ENCODE measurements at places on chromosomes 6 and 20.

GRCh38 chr6:30154709-30155519 lies 6.1 kb downstream of the TRIM10 start:
- no peak for DNase-seq

DNA sequence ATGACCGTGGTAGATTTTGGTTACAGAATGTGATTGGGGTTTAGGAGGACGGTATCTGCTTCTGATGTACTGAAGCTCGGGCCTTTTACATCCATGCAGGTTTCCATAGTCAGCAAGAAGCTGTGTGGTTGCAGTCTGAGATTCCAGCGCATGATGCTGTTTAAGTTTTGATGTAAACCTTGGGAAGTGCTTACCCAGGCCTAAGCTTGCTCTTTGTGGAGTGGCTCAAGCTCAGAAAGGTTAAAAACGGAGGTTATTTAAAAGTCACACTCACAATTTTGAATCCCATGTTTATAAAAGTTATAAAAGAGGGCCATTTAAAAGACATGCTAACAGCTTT lies 121.4 kb downstream of the TIAM2 start:
- DNase-seq = no peak

DNA sequence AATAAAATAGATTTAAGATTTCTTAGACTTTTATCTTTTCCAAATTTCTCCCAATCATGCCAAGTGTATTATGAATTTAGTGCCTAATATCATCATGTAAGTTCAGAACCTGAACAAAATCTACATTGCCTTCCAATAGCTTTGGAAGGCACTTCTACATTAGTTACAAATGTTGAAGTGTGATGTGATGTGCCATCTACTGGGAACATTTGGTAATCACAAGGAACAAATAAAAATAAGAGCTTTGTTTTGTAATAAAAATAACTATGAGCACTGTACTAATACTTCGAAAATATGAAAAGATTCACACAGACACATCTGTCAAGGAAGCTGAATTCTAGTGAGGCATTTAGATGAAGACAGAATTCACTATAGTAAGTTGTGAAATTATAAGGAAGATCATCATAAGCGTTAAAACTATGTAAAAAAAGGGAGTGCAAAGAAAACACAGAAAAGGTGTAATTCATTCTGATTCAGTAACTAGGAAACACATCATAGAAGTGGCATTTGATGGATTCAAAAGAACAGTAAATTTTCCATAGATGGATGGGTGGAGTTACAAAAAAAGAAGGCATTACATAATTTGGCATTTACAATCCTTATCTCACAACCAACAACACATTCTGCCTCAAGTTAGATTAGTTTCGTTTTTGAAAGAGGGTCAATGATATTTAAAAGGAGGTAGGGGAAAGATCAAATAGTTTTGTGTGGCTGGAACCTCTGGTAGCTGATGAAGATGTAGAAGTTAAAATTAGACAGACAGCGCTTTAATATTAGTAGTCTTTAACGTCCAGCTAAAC lies 161.0 kb downstream of the ASCC3 start:
- DNase-seq = no peak

GRCh38 chr6:89251170-89251569 lies 34.0 kb upstream of the GABRR1 start:
- DNase-seq = no peak

GRCh38 chr6:14811775-14812428 lies 434.0 kb upstream of the JARID2 start:
- DNase-seq = no peak

DNA sequence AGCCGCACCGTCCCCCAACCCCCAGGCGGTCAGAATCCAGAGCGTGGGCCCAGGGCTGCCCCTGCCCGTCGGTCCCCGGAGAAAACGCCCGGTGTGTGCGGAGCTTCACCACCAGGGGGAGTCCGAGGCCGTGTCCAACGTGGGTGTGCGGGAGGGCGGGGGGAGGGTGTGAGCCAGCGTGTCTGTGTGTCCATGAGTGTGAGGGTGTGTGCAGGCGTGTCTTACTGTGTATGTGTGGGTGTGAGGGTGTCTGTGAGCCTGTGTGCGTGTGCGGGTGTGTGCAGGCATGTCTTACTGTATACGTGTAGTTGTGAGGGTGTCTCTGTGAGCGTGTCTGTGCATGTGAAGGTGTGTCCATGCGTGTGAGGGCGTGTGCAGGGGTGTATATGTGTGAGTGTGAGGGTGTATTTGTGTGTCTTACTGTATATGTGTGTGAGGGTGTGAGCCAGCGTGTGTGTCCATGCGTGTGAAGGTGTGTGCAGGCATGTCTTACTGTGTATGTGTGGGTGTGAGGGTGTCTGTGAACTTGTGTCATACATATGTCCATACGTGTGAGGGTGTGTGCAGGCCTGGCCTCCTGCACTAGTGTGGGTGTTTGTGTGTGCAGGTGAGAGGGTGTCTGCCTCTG lies 24.6 kb upstream of the GATA5 start:
- peak; percentile 71 for DNase-seq

DNA sequence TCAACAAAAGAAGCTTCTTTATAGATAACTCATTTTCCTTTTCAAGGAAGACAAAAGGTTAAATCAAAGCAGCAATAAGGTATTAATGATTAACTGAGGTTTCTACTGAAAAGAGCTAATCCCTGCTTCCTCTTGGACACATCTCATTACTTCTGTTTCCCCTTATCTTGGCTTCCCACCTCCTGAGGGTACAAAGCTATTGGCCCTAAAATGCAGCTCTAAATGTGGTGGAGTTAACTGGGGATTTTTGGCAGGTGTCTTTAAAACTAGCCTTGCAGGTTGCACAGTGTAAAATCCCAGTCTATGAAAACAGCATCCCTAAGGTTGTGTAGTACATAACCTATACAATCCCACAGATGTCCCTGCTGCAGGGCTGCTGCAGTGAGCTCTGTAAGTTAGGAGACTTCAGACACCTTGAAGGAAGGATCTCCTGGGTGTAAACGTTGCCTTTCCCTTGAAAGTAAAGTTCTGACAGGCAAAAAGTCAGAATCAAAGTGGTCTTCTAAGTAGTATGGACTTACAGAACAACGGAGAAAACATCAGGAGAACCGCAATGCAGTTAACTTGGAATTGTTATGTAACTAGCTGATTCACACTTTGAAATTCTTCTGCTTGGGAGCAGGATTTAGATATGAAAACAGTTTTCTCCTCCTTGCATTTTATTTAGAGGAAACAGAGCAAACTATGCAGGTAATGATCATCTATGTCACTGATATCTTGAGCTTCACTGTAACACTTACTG lies 71.7 kb upstream of the TRAF3IP2 start:
- no peak for DNase-seq

- DNase-seq = no peak
Measured at GRCh38 chr6:116514111-116514510, 2.7 kb downstream of the CALHM5 start.

- no peak for DNase-seq
Measured at GRCh38 chr6:66516377-66516776, 809.4 kb upstream of the EYS start.

GRCh38 chr20:21006611-21007010 lies 99.5 kb downstream of the LINC00237 start:
- no peak for DNase-seq

DNA sequence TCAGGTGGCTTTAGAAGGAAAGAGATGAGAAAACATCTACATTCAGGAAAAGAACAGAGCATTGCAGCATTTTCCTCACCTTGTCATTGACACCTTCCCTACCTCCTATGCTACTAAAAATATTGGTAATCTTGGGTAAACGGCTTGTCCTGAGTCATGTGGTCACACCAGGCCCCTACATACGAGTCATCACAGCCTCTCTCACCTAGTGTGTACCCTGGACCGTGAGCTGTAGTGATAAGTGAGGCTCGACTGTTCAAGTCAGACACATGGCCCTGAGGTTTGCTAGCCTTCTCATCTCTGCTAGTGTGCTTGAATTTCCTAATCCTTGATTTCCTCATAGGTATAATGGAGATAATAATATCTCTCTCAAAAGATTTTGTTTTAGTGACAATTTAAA lies 29.6 kb upstream of the TMEM244 start:
- no peak for DNase-seq

DNA sequence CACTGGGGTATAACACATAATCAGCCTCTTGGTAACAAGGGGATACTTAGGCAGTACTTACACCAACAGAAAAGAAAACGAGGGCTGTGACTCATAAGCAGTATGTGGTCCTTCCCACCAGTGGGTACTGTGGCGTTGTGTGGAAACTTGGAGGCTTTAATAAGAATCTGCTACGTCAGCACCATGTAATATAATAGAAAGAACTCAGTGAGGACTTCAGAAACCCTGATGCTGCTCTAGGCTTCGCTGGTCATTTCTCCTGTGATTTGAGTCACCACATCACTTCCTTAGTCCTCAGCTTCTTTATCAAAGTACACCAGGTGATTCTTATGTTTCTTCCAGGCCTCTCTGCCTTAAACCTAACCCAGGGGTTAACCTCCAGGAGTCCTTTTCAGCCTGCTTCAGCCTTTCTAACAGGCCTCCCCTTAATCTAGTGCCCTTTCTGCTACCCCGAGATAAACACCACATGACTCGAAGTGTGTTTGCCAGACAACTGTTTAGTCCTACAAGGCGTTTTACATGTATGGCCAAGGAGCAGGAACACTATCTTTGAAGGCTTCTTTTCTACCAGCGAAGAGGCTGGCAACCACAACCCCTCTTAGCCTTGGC lies 68.5 kb downstream of the FYN start:
- DNase-seq = peak; percentile 61

GRCh38 chr6:72271531-72271930 lies 350.3 kb upstream of the KCNQ5 start:
- no peak for DNase-seq

- DNase-seq = no peak
Measured at GRCh38 chr6:17846762-17847161, 140.0 kb upstream of the NUP153 start.

GRCh38 chr6:39068391-39068790 lies 19.8 kb downstream of the GLP1R start:
- DNase-seq = no peak

- DNase-seq = no peak
Measured at GRCh38 chr6:20669571-20670314, 135.5 kb downstream of the CDKAL1 start.

- DNase-seq = no peak
Measured at GRCh38 chr6:13413900-13414555, 73.4 kb downstream of the GFOD1 start.

DNA sequence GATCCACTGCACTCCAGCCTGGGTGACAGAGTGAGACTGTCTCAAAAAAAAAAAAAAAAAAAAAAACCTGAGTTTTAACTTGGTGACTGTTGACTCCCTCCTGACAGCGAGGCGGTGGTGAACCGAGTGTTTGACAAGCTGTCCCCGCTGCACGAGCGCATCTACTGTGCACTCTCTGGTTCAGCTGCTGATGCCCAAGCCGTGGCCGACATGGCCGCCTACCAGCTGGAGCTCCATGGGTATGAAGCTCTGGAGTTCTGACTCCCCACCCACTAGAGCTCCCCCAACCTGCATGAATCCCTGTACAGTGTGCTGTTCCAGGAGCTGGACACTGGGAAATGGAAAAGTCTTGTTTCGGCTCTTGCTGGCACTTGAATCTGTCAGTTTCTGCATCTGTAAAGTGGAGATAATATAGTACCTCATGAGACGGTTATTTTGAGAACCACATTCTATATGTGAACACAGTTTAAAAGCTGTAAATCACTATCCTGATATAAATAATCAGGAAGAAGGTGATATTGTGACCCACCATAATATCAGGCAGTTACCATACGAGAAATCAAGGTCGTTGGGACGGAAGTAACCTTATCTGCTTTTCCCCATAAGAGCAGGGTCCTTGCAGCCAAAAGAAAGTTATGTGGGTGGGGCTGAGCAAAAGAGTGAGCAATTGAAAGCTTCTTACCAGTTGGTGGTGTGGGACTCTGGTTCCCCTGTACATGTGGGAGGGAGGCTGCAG lies 3.3 kb downstream of the PSMB9 start:
- DNase-seq = no peak

DNA sequence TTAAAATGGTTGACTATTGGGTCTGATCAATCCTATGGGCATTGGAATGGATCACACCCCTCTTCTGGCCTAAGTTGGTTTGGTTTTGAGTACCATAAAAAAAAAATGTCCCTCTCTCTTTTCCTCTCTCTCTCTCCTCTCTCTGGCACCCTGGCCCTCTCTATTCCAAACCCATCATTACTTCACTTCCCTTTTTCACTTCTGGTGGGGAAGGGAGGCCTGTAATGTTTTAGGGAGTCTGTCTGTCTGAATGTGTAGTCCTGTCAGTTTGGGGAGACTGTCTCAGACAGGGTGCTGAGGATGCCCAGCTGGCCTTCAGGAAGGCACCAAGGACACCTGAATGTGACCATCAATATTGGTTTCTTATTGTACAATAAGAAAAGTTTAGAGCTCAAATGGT lies 165.8 kb downstream of the CD24 start:
- no peak for DNase-seq

DNA sequence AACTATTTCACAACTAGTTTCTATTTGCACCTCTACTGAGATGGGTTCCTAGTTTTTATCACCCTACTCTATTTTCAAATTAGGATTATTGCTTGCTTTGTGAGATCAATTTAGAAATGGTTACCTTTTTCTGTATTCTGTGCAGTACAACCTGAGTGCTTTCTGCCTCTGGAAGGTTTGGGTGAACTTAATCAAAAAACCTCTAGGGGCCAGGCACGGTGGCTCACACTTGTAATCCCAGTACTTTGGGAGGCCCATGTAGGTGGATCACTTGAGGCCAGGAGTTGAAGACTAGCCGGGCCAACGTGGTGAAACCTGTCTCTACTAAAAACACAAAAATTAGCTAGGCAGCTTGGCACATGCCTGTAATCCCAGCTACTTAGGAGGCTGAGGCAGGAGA lies 63.3 kb downstream of the SCAF8 start:
- no peak for DNase-seq

DNA sequence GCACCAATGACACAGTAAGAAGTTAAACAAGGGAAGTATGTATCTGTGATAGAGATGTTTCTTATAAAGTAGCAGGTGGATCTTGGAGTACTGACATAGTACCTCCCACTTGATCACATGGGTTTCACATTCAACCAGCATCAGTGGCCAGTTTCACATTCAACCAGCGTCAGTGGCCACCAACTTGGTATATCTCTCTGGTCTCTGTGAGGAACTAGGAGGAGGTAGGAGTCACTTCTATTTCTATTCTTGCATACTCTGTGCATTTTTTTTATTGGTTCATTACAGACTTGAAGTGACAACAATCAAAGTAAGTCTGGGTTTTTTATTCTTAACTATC lies 200.3 kb upstream of the SIM1 start:
- no peak for DNase-seq

DNA sequence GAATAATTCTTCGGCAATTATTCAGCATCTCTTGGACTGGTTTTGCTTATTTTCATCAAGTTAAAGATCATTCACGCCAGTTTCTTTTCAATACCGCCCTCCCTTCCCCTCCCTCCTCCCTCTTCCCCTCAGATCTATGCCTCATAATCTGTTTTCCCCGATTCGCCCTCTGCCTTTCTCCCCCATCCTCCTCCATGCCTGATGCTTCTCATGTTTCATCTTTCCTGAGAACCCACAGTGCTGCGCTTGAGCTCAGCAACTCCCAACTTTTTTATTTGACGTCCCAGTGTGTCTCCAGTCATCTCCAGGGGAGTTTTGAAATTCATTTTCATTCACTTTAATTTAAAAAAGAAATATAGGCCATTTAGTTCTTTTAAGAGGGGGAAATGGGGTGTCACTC lies 142.7 kb downstream of the PTPRT start:
- DNase-seq = no peak
